ENCODE measurements at places on chromosomes 2 and 18. TPM values are rescaled to one million over a fixed set of nuclear protein-coding genes. Genes with fewer than 3 reads are reported as not detected.

- no peaks in the 10 kb centered on the region for H3K4me1 ChIP-seq
- no peaks in the 10 kb centered on the region for H3K36me3 ChIP-seq
- no peaks in the 10 kb centered on the region for H3K27me3 ChIP-seq
These were observed 57.0 kb downstream of the ZNF519 start for GRCh38 chr18:14075196-14075595.

NLRC4 gene
- total RNA-seq: not detected

HOXD10 gene
- total RNA-seq: 17.2 TPM

CNRIP1 gene
- 37.7 TPM for total RNA-seq

CCDC178 gene
- not detected for total RNA-seq

- H3K36me3 ChIP-seq: no peaks in the 10 kb centered on the region
- no peaks in the 10 kb centered on the region for H3K4me1 ChIP-seq
- no peak overlapping the region for H3K27ac ChIP-seq
- no peaks in the 10 kb centered on the region for H3K27me3 ChIP-seq
- no peak overlapping the region for H3K4me3 ChIP-seq
- DNase-seq: no peak
These were observed 20.1 kb downstream of the CTLA4 start for GRCh38 chr2:203887677-203888076.

DCDC2C gene
- not detected for total RNA-seq
